Tibial nerve (tissue), 4 donors: ENCODE measurements at places on chromosomes 6 and 20. TPM values are rescaled to one million over a fixed set of nuclear protein-coding genes. Genes with fewer than 3 reads are reported as not detected.

PRDM13 gene
- total RNA-seq = not detected

JPH2 gene
- total RNA-seq = 3.1 TPM

PI16 gene
- 70.2 TPM for total RNA-seq

IMPG1 gene
- not detected for total RNA-seq

RFX6 gene
- total RNA-seq = 0.22 TPM

NT5E gene
- 23.1 TPM for total RNA-seq

SLC12A5 gene
- total RNA-seq = not detected

RUNX2 gene
- 12.3 TPM for total RNA-seq

INSM1 gene
- not detected for total RNA-seq

SCRT2 gene
- total RNA-seq = not detected

CTCFL gene
- total RNA-seq = not detected

BMP6 gene
- total RNA-seq = 4.8 TPM

RAB44 gene
- 1.0 TPM for total RNA-seq

GJA10 gene
- not detected for total RNA-seq

ARFGAP1 gene
- 79.2 TPM for total RNA-seq

SMPDL3A gene
- 14.0 TPM for total RNA-seq

UQCC2 gene
- 21.9 TPM for total RNA-seq

PXDC1 gene
- total RNA-seq = 108 TPM

PDYN gene
- total RNA-seq = not detected

TMEM74B gene
- 12.4 TPM for total RNA-seq

CDH4 gene
- total RNA-seq = 0.87 TPM

EPB41L1 gene
- 55.3 TPM for total RNA-seq

TCP11 gene
- not detected for total RNA-seq

TTI1 gene
- total RNA-seq = 14.2 TPM

ARHGAP40 gene
- not detected for total RNA-seq

IL17A gene
- total RNA-seq = not detected
